NCI-H1105 (cell line): ENCODE measurements at places on chromosomes 13 and 19.

- DNase-seq: no peak
Measured at GRCh38 chr19:23436318-23436717, 41.0 kb upstream of the ZNF91 start.

DNA sequence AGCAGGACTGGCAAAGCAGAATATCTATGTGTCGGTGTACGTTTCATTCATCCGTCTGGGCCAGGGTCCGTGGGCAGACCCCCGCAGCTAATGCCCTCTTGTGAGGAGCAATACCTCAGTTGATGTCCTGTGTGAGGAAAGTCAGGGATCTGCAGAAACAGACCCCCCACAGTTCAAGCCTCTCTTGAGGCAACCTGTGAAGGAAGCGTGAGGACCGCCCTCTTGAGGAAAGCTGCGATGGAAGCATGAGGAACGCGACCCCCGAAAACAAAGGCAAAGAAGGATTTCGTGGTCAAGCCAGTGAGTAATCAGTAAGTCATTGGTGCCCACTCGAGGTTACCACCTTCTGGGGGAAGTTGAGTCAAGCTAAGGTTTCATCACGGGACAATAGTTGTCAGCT lies 20.9 kb upstream of the ZNF83 start:
- DNase-seq: no peak

GRCh38 chr13:86681223-86681622 lies 882.0 kb upstream of the SLITRK6 start:
- no peak for DNase-seq

DNA sequence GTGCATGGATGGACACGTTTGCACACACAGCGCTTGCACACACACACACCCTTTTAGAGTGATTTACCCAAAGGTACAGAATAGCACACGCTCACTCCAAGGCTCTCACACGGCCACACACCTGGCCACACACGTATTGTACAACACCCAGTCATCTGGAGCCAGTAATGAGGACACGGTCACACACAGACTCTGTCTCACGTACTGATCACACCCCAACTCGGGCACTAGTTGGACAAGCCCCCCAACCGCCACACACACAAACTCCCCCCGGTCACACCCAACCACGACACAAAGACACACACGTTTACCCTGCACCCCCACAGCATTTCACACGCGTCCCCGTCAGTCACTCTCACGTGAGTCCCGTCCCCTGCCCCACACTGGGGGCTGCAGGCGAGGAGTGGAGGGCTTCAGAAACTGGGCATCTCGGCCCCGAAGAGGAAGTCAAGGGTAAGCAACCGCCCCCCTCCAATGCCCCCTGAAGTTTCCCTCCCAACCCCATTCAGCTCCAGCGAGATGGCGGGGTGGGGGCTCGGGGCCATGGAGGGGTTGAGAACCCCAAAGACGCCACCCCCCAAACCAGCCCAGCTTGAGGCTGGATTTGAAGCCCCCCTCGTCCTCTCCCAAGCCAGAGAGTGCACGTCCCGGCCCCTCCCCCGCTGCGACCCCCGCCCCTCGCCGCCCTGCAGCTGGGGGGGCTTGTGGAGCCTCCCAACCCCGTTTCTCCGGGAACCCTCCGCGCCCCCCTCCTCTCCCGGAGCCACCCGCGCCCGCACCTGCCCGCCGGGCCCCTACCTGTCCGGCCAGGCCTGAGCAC lies 599 bp downstream of the OLFM2 start:
- DNase-seq: no peak

- no peak for DNase-seq
Measured at GRCh38 chr13:79044415-79044814, 361.6 kb downstream of the RBM26 start.

GRCh38 chr13:32936716-32937115 lies 79.5 kb upstream of the KL start:
- no peak for DNase-seq

DNA sequence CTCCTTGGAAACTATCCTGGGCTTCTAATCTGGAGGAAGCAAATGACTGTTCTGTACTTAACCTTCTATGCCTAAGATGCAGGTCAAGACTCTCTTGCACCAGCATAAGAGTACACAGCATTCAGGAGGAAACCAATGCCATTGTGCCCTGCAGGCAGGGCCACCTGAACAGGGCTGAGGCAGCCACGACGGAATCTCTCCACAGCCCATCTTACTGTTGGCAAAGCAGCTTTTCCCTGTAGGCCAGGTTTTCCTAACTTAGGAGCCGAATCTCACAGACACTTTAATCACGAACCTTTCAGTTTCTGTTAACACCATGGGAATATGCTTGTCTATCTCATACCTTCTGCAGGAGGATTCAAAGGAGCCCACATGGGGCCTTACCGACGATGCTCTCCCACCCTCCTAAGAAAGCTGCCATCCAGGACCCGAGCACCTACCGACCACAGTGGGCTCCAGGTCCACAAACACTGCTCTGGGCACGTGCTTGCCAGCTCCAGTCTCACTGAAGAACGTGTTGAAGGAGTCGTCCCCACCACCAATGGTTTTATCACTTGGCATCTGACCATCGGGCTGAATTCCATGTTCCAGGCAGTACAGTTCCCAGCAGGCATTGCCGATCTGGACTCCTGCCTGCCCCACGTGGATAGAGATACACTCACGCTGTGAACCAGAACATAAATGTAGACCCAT lies 2.6 kb downstream of the TUBA3C start:
- DNase-seq: no peak

GRCh38 chr13:66933994-66934393 lies 296.1 kb downstream of the PCDH9 start:
- no peak for DNase-seq
